ENCODE measurements at places on chromosomes 16 and 17.

DNA sequence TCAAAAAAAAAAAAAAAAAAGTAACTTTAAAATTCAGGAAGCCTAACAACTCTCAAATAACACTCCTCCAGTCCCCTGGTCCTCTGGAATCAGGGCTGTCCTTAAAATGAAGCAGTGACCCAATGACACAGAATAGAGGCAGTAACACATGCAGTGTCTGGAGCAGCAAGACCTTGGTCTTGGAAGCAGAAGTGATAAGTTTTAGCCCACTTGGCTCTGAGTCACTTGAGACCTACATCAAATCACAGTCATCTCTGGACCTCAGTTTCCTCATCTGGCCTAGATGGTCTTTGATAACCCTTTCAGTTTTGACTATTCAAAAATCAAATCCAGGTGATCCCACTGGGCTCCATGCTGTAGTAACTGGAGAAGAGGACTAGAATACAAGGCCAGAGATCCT is 39.0 kb downstream of the LYRM1 start:
- no peak for DNase-seq

- no peak for DNase-seq
Observed at GRCh38 chr16:13864689-13865088, 55.3 kb upstream of the ERCC4 start.

GRCh38 chr17:48636177-48637018 is 10.2 kb upstream of the HOXB9 start:
- DNase-seq: peak; percentile 63

- DNase-seq: peak; percentile 52
Observed at GRCh38 chr16:89358030-89359005, 132.0 kb downstream of the ANKRD11 start.

Measured in CD4-positive, alpha-beta T cell treated with Interleukin-2 at 100 ng/mL for 4 hours (primary cell).